Transverse colon (tissue), 4 donors: ENCODE measurements at places on chromosomes 13 and 19. TPM values are rescaled to one million over a fixed set of nuclear protein-coding genes. Genes with fewer than 3 reads are reported as not detected.

The MBD3L3 gene
- total RNA-seq: not detected

The MEF2B gene
- 0.95 TPM for total RNA-seq

DNA sequence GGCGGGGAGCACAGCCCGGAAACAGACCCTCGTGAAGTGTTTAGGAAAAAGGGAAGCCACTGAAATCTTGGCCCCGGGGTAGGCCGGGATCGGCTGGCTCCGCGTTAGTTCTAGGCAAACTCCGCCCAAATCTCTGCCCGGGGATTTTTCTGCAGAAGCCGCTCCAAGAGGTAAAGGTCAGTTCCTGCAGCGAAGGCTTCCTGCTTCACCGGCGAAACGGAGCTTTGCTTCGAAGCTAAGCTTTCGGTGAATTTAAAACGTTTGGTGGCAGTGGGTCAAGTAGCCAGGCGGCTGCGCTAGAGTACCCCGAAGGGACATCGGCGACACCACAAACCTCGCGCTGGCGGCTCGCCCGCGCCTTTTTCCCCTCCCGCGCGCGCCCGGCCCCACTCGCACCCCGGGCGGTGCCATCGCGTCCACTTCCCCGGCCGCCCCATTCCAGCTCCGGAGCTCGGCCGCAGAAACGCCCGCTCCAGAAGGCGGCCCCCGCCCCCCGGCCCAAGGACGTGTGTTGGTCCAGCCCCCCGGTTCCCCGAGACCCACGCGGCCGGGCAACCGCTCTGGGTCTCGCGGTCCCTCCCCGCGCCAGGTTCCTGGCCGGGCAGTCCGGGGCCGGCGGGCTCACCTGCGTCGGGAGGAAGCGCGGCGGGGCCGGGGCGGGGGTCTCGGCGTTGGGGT lies 441 bp downstream of the GJB2 start:
- no peaks in the 10 kb centered on the region for H3K36me3 ChIP-seq
- peak overlapping the region; percentile 78 for H3K4me3 ChIP-seq
- peak; percentile 66 for DNase-seq
- H3K4me1 ChIP-seq: peaks cover 27% of the 10 kb centered on the region
- peak overlapping the region; percentile 82 for H3K27ac ChIP-seq

DNA sequence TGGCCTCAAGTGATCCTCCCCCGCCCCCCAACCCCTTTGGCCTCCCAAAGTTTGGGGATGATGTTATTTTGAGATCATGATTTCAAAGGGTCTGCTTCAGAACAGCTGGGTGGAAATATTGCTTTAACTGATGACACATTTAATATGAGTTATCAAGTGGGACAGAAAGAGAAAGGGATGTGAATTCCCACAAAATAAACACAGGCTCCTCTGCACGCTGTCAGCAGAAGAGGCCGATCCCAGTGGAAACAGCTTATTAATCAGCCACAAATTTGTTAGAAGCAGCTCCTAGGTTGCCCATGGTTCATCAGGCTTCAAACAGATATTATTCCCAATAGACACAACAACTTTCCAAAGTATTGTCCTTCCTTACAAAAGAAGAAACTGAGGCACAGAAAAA lies 4.7 kb downstream of the DCLK1 start:
- DNase-seq: no peak
- H3K4me3 ChIP-seq: no peak overlapping the region
- H3K27me3 ChIP-seq: peaks cover 23% of the 10 kb centered on the region
- no peak overlapping the region for H3K27ac ChIP-seq
- H3K4me1 ChIP-seq: no peaks in the 10 kb centered on the region
- H3K36me3 ChIP-seq: no peaks in the 10 kb centered on the region

- peak; percentile 67 for DNase-seq
- no peaks in the 10 kb centered on the region for H3K27me3 ChIP-seq
- H3K27ac ChIP-seq: no peak overlapping the region
- H3K36me3 ChIP-seq: no peaks in the 10 kb centered on the region
- H3K4me3 ChIP-seq: no peak overlapping the region
- no peaks in the 10 kb centered on the region for H3K4me1 ChIP-seq
Measured at GRCh38 chr19:15666883-15667282, 6.0 kb upstream of the CYP4F12 start.

GRCh38 chr19:29079356-29080032 lies 133.5 kb downstream of the UQCRFS1 start:
- DNase-seq: no peak
- H3K27me3 ChIP-seq: no peaks in the 10 kb centered on the region
- H3K27ac ChIP-seq: no peak overlapping the region
- H3K4me3 ChIP-seq: no peak overlapping the region

- H3K4me3 ChIP-seq: no peak overlapping the region
- peak overlapping the region; percentile 35 for H3K27ac ChIP-seq
- no peaks in the 10 kb centered on the region for H3K27me3 ChIP-seq
- H3K4me1 ChIP-seq: peaks cover 1% of the 10 kb centered on the region
Measured at GRCh38 chr13:44432650-44433049, 59.0 kb downstream of the SERP2 start.

DNA sequence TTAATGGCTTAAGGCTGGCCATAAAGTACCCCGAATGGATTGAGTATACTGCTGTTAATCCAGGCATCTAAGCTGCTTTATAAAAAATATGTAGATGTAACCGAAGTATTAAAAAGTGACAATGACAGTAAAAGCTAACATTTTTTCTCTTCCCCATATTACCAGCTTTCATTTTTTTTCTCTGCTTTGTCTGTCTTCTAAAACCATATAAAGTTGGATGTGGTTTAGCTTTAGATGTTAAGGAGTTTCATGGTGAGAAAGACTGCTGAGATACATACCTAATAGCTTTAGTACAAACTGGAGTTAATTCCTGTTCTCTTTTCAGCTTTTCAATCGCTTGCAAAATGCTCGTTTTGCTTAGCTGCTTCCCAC lies 838 bp downstream of the AKAP11 start:
- H3K27me3 ChIP-seq: no peaks in the 10 kb centered on the region
- H3K36me3 ChIP-seq: no peaks in the 10 kb centered on the region
- no peak for DNase-seq
- H3K4me3 ChIP-seq: peak overlapping the region; percentile 92
- H3K4me1 ChIP-seq: peaks cover 43% of the 10 kb centered on the region
- H3K27ac ChIP-seq: peak overlapping the region; percentile 90

DNA sequence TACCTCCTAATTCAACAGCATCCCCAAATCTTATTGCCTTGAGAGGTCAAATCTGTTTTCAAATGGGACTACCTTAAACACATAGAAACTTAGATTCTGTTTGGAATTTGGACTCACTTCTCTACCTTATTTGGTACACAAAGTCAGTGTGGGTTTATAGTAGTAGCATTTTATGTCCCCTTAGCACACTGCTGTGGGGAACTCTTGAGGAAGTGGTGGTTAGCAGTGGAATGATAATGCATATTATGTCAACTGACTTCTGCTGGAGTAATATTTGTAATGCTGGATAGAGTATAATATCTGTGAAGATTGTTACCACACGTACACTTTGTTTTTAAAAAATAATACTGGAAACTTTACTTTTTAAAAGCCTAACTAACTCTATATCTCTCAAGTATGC lies 386.3 kb downstream of the NDFIP2 start:
- no peak overlapping the region for H3K4me3 ChIP-seq
- no peaks in the 10 kb centered on the region for H3K27me3 ChIP-seq
- no peak for DNase-seq
- H3K27ac ChIP-seq: no peak overlapping the region
